ENCODE measurements at places on chromosomes 5 and 9.

GRCh38 chr9:81373294-81373693 is 316.1 kb downstream of the TLE1 start:
- no peak for DNase-seq

DNA sequence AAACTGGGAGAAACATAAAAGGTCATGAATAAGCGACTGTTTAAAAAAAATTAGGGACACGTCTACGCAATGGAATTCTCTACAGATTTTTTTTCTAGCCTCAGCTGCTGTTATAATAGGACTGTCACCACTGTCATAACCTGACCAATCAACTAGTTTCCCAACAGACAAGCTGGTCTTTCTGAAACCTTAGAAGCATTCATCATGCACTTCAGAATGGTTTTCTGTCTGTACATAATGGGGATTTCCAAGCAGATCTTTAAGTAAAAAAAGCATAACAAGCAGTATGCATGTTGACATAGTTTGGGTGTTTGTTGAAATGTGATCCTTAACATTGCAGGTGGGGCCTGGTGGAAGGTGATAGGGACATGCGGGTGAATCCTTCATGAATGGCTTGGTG is 58.3 kb upstream of the SEMA6A start:
- no peak for DNase-seq

DNA sequence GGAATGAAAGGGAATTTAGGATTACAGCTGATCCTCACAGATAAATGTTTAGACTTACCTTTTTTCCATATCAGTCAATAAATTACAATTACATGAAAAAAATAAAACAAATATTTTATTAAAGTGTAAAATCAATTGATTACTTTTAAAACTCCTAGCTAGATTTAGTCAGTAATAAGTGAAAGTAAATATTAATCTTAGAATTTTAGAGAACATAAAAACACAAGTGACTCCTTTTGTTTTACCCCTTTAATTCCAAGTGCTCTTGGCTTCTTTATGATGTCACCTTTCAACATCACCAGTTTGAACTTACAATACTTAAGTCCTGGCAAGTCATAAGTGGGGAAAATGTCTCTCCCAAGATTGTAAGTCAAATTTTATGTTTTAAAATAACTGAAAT is at the start of gene CYLC2:
Gene CYLC2, plus strand, starts transcription at position 301 of the 400 bp plus-strand sequence. Its CDS starts 48 bp downstream, at position 349.
- DNase-seq = no peak

DNA sequence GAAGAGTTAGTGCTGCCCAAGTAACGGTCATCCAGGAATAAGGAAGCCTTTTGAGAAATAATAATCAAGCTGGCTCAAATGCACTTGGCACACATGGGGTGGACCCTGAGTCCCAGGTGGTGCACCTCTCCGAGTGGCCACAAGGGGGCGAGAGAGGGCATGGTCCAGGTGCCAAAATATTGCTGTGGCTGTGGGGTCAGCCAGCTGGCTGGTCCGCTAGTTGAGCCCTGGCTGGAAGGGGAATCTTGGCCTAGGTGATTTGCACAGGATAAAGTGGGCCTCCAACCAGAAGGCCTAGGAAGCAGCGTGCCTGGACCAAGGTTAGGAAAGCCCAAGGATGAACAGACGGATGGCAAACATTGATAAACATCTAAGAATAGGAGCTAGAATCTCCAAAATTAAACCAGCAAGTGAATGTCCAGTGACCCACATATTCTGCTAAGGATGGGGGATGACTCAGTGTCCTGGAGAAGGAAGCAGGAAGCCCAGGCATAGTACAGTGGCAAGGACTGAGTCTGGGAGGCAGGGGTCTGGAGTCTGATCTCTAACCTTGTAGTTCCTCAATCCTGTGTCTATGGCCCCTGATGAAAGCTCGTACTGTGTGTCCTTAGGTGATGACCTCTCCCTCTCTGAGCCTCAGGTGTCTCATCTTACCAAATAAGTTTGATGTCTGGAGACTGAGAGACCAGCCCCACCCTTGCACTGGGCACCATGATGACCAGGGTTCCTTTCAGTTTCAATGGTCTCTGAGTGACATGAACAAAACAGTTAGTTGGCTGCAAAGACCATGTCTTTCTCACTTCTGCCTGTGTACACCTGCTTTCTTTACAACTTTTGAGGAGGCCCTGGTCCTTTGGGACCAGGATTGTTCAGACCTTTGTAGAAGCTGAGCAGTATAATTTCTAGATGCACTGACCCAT is 19.2 kb upstream of the SHB start:
- no peak for DNase-seq

DNA sequence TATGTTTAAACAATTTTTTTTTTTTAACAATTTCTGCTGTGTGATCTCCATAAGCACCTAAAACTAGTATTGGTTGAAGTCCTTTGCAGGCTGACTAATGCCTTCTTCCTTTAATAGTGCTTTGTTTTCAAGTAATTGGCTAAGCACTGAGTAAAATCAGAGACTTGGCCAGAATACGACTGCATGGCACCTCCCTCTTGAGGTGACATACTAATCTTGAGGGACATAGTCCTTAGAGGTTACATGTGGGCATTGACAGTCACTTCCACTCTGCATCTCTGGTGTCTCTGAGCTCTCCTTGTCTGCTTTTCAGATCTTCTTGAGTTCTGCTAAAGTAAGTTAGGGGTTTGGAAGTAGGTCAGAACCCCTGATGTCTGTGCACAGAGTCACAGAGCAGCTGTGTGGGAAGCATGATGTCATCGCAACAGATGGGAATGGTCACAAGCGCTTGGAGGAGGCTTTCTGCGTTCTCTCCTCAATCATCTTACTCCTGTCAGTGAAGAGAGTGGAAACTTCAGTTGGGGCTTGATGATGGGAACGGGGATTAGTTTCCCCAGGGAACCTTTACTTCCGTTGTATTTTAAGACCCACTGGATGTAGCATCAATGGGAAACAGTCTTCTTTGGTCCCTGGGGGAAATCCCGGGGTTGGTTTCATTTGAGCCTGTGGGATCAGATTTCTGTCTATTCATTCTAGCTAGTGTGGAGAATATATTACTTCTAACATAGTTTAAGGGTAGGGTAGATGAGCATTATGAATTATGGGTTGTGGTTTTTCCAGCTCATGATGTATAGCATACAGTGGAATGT is 136.9 kb downstream of the ARHGAP26 start:
- DNase-seq = no peak

DNA sequence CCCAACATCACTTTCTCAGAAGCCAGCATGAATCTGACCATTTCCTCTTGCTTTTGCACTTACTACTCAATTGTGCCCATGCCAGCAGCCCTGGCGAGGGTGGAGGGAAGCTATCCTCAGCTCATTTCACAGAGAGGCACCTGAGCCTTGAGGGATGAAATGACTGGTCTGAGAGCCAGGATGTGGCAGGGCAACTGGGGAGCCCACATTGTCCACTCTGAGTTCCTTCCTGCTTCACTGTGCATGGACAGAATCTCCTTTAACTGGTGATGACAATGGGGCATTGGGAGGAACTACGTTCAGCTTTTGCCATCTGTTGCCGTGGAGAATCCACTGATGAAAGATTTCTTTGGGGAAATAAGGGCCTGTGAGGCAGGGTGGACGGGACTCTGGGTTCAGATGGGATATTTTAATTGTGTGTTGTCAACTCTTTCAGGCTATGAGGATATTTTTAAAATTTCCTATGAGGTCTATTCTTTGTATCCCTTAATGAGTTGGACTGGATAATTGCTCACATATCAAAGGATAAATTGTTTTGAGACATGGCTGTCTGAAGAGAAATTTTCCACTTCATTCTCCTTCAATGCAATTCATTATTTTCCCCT is 78.3 kb downstream of the TNC start:
- no peak for DNase-seq

GRCh38 chr9:132609829-132610228 is 27.4 kb downstream of the BARHL1 start:
- no peak for DNase-seq

DNA sequence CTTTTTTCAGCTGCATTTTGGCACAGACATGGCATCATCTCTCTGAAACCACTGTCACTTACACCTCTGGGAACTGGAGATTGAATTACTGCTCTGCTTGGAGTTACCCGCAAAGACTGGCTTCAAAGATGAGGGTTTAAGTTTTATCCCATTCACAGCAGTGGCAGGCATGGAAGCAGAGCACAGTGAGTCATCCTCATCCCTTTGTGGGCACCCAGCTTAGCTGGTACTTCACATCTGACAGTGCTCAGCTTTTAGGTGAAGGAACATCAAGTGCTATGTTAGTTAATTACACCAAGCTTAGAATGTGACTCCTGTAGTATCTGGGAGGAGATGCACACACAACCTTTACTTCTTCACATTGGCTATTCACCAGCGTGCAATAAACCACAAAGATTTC is 24.8 kb upstream of the ALDH1A1 start:
- no peak for DNase-seq

GRCh38 chr5:108636135-108636853 is 111.4 kb upstream of the FER start:
- DNase-seq = no peak

GRCh38 chr9:90825586-90825985 is 24.0 kb downstream of the SYK start:
- DNase-seq = no peak

GRCh38 chr5:132099076-132099748 is 25.6 kb downstream of the CSF2 start:
- no peak for DNase-seq

GRCh38 chr5:115634343-115635132 is 8.7 kb upstream of the TMED7 start:
- DNase-seq = peak; percentile 40

- DNase-seq = no peak
Measured at GRCh38 chr5:91937121-91937520, 554.0 kb upstream of the ARRDC3 start.

DNA sequence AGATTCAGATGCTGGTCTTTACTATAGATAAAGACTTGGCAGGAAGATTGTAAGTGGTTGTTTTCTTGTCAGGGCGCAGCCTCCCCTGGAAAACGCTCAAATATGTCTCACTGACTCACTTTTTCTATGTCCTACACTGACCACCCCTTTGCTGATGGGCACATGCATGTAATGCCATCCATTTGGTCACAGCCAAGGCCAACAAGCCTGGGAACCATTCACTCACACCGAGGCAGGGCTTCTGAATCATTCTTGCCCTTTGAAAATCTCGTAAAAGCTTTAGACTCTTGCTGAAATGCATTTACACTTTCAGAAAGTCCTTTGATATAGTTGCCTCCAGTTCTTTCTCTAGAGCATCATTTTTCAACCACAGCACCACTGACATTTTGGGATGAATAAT is 249.4 kb downstream of the ACTL7B start:
- no peak for DNase-seq

- no peak for DNase-seq
Measured at GRCh38 chr9:4068449-4068848, 231.4 kb downstream of the GLIS3 start.

DNA sequence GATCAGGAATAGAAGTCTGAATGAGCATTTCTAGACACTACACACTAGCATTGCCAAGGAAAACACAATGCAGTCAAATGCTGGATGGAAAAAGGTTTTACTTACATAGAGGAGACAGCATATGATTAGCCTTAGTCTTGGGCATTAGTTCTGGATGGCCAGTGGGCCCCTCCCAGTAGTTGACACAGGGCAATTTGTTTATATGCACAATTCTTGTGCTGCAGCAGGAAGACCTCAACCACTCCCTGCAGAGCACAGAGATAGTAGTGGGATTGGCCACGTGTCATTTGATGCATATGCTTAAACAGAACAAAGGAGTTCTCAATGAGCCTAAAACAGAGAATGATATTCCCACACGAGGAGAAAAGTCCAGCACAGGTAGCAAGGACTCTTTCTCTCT is 1496.2 kb upstream of the CDH6 start:
- DNase-seq = no peak

DNA sequence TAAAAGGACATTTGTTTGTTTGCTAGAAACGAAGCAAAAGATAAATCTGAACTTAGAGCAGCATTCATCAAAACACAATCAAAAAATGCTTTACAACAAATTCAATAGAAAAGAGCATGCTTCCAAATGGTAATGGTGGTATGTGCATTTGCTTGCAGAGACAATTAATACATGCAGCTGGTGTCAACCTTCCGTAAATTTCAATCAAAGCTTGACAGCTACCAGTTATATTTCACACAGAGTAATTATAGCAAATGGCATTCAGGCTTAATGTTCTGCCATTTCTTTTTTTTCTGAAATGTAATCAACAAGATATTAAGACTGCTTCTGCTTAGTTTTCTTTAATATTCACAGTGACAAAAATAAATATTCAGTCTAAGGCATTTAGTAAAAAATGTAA is 90.6 kb downstream of the AUH start:
- DNase-seq = no peak

DNA sequence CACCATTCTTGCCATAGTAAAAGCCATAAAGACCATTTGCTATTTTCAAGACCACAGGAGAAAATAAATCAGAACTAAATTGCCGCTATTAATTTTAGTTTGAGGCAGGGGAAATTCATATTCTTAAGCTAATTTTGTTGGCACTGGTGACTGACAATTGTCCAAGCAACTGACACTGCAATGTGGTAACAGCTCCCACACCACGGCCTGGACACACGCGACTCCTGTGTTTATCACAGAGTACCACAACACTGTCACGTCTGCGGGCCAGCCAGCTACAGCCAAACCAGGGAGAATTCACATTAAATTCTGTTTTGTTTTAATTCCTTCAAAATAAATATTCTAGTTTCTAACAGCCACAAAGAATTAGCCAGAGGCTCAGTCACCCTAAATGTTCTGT is 481.9 kb downstream of the CTNND2 start:
- DNase-seq = no peak

DNA sequence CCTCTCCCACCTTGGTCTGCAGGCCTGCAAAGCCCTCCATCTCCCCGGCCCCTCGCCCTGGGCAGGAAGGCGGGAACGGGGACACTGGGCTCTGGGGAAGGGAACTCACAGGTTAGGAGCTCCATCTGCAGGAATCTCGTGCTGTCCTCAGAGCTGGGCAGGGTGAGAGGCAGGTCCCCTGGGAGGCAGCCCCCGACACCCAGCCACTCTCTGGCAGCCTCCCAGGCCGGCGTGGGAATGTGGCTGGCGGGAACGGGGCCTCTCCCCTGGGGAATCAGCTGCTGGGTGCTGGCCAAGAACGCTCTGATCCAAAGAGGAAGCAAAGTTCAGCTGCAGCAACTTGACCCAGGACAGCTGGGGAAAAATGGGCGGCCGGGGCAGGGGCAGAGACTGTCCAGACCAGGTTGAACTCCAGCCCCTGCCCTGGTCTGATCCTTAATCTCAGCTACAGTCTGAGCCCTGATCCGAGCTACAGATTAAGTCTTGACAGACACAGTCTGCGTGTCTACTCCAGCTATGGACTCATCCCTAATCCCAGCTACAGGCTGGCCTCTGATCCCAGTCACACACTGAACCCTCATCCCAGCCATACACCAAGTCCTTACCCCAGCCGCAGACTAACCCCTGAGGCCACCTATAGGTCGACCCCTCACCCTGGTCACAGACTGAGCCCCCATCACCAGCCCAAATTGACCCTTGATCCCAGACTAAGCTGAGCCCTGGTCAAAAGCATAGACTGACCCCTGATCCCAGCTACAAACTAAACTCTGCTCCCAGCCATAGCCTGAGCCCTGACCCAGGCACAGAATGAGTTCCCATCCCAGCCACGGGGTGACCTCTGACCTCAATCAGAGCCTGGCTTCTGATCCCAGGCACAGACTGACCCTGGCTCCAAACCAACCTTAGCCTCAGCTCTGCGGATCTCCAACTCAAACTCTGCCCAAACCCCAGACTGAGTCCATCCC is 37.3 kb upstream of the EGFL7 start:
- no peak for DNase-seq

- DNase-seq = no peak
Measured at GRCh38 chr5:179171251-179171815, 111.2 kb downstream of the ZNF354C start.

GRCh38 chr9:18422296-18423036 is 51.5 kb upstream of the ADAMTSL1 start:
- no peak for DNase-seq

GRCh38 chr5:6701491-6701890 is 11.7 kb upstream of the TENT4A start:
- DNase-seq = no peak

Measured in esophagus squamous epithelium (tissue), 5 donors.